ENCODE measurements at places on chromosomes 16 and 17.
A peak's percentile ranks its signal among the peaks of the same experiment; 100 is the strongest.

DNA sequence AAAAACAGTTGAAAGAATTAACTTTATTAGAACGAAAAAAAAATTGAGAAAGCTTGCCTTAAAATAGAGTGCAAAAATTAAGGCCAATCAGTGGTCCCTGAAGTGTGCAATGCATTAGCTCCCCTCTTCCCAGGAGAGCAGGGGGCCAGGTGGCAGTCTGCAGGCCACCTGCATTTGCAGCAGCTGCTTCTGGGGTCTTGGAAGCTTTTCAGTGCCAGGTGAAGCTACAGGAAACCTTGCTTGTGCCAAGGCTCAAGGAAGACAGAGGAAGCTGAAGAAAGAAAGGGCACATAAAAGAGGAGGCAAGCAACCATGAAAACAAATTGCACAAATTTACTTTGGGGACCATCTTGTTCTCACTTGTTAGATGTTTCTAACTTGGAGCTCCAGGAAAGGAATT, 50.5 kb upstream of the MTMR4 start:
- DNase-seq: no peak

DNA sequence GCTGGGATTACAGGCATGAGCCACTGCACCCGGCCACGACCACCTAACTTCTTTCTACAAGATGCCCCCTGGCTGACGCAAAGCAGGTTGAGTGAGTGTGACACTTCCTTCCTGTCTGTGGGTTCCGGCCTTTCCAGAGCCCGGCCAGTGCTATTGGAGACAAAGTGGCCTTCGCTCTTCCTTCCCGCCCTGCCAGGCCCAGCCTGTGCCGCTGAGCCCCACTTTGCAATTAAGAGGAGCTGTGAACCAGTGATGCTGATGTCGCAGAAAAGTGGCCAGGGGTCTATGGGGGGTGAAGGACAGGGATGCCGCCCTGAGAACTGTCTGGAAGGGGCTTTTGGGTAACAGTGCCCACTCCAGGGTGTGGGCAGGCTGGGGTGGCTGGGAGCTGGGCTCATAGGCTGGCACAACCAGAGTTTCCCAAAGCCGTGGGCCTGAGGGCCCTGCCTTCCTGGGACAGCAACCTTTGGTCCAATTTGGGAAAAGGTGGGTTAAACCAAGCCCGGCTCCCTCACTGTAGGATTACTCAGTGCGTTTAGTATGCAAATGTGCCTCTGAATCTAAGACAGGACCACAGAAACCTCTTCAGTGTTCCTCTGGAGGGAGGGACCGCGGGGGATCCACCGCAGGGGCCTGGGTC, 174.9 kb downstream of the SEC14L1 start:
- DNase-seq: no peak

GRCh38 chr17:44898768-44899073, 524 bp downstream of the EFTUD2 start:
- no peak for DNase-seq

DNA sequence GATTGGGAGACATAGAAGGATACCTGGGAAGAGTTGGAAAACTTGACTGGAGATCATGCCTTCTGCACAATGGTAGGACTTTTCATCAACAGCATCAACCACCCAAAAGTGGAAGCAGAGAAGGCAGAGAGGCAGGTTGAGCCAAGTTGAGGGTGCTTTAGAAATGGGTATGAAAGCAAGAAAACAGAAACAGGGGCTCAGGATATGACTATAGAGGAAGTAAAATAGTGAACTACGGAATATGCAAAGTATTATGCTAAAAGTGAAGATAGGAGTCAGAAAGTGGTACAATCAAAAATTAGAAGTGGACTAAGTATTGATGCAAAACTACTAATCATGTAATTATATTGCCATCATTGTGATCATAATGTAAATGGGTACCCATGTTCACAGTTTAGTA, 16.1 kb upstream of the ARHGAP44 start:
- no peak for DNase-seq

DNA sequence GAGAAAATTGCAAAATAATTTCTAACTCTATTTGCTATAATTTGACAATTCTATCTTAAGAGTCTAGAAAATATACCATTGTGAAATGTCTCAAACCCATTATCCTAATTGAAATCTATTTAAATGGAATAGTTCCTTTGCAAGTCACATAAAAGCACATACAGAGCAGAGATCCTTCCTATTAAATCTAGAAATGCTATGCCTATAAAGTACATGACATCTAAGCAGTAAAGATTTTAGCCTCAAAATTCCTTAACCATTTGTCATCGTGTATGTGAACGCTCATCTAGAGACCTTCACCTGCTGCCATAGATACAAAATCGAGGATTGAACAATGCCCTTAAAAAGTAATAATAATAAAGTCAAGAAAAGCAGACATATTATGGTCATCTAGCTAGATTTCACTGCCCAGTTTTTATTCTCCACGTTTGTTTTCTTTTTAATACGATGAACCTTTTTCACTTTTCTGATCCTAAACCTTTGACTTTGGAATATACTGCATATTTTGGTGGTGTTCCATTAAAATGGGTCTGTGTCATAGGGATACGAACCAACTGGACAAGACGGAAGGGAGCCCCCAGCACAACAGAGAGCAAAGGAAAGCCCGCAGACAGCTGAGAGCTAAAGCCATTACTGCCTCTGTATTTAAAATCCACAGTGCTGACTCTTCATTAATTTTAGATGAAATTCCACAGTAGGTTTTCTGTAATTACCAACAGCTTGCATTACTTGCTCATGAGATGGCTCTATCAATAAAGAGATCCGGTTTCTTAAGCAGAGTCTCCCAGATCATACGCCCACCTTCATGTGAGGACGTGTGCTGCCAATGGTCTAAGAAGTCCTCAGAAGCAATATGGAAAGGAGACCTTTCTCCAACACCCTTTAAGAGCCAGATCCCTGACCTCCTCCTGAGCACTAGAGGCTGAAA, 17.6 kb downstream of the TEX2 start:
- no peak for DNase-seq

DNA sequence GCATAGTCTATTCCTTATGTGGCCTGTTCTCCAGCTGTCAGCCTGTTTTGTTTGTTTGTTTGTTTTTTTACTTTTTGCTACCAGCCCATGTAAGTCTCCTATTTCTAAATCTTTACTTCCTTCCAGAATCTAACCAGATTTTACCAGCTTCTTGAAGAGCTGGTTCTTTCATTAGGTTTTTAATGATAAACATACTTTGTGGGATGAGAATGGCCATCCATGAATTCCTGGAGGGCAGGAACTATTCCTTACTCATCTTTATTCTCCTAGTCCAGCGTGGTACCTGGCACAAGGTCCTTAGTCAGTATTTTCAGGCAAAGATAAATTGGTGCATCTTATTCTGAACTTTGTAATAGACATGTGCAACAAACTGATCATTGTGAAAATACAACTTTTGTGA, 17.3 kb downstream of the RSPRY1 start:
- DNase-seq: no peak

DNA sequence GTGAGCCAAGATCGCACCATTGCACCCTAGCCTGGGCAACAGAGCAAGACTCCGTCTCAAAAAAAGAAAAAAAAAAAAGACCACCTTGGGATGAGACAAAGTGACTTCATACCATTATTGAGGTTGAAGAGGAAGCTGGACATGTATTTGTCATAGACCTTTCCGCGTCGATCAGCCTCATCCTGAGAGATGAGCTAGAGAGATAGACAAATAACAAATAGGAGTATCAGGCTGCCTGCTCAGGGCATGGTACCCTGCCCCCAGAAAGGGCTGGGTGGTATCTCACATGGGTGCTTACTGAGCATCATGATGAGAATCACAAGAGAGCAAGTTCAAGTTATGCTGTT, 22.1 kb downstream of the CNTNAP1 start:
- DNase-seq: no peak

DNA sequence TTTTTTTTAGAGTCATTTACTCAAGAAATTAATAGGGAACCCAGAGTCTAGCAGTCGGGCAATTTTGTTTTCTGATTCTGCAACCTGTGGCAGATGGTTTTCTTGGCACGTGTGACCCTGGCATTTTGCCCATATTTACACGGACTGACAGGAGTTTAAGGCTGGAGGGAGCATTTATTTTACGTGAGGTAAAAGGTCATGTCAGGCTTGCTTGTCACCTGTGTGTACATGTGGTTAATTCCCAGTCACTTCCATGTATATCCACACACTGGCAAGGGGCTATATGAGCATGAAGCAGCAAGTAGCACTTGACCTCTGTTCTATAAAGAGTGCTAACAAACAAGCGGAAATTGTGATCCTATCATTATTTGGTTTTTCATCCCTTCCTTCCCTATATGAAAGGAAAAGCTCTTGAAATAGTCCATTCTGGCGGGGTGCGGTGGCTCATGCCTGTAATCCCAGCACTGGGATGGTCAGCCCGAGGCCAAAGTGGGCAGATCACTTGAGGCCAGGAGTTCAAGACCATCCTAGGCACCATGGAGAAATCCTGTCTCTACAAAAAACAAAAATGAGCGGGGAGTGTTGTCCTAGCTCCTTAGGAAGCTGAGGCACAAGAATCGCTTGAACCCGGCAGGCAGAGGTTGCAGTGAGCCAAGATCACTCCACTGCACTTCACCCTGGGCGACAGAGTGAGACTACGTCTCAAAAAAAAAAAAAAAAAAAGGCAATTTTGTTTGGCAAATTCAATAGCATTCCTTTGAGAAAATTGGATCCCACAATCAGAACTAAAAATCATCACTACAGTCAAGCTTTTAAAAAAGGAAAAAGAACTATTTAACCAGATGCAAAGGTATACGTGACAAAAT, 2.1 kb downstream of the SPAG9 start:
- no peak for DNase-seq

- DNase-seq: peak; percentile 48
Observed at GRCh38 chr17:1783834-1784611, 22.2 kb downstream of the SERPINF1 start.

DNA sequence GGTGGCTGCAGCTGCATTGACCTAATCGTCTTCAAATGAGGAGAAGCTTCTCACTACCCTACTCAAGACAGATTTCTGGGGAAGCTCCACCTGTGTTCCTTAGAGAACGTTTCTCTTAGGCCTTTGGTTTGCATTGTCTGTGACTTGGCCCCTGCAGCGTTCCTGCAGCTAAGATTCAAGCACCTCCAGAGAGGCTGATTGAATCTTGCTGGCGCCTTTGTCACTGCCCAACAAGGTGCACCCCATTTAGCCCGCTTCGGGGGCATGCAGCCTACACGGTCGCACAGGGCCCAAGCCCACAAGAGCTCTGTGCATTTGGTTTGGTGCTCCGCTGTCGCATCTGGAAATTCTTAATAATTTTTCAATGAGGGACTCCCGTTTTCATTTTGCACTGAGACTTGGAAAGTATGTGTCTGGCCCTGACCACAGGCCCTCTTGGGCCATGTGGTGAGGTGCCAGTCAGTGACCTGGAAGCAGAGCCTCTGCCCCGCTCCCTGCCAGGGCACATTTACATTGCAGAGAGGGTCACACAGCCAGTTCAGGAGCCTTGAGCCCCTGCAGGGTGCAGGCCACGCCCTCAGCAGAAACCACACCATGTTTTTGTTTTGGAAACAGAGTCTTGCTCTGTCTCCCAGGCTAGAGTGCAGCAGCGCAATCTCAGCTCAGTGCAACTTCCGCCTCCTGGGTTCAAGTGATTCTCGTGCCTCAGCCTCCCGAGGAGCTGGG, 51.1 kb upstream of the CACNG5 start:
- no peak for DNase-seq

Measured in left kidney (tissue), 8 donors.